ENCODE measurements at places on chromosomes 1 and 21.

DNA sequence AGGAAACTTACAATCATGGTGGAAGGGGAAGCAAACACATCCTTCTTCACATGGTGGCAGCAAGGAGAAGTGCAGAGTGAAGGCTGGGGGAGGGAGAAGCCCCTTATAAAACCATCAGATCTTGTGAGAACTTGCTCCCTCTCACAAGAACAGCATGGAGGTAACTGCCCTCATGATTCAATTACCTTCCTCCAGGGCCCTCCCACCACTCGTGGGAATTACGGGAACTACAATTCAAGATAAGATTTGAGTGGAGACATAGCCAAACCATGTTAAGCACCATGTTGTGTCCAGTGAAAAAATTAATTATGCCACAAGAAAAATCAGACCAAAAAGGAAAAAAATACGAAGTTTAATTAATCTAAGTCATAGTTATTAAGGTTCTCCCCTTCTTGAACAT, 109.5 kb downstream of the CLDN17 start:
- DNase-seq, result no peak

GRCh38 chr21:35119501-35120047, 70.5 kb upstream of the RUNX1 start:
- no peak for DNase-seq

DNA sequence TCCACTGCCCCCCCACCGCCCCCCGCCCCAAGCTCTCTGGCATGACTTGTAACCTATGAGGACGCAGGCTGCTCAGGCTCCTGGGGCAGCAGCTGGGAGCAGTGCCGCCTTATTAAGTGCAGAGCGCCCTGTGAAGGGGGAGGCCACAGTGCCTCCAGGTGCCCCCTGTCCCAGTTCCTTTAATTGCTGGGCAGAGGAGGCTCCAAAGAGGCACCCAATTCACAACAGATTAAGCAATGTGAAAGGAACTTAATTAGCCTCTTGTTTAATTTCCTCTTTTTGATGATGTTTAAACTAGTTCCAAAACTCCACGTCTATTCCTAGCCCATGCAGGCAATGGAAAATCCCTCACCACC, 3.0 kb downstream of the RXFP4 start:
- DNase-seq, result no peak

- peak; percentile 37 for DNase-seq
These were observed 1.0 kb upstream of the HP1BP3 start for GRCh38 chr1:20787840-20788795.

- no peak for DNase-seq
These were observed 271.5 kb upstream of the TMEM51 start for GRCh38 chr1:14881775-14882672.

DNA sequence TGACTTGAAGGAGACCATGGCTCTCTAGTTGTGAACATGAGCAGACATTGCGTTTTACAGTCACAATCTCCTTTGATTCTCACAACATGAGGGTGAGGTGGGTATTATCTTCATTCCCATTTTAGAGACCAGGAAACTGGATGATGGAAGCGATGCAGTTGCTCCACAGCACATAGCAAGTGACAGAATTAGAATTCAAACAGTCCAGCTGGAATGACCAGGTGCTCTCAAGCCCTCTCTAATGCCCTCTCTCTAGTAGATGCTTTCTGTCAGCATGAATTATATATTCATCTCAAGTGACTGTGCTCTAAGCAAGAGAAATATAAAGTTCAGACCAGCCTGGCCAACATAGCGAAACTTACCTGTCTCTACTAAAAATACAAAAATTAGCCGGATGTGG, 9.8 kb upstream of the KIF1B start:
- DNase-seq, result no peak

DNA sequence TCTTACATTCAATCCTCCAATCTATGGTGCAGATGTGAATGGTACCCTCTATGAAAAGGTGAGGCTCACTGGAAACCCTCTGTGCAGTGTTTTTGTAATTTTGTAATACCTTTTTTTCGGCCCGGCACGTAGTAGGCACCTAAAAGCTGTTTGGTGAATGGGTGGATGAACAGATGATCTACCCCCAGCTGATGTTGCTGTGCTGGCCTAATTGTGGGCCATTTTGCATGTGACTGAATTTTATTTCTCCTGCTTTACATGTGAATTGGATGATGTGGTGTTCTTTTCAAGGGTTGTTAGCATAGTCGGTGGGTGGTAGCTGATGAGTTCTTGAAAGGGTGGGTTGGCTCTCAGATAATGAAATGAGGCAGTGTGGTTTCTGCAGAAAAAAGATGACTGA, 10.4 kb downstream of the KDM4A start:
- no peak for DNase-seq

DNA sequence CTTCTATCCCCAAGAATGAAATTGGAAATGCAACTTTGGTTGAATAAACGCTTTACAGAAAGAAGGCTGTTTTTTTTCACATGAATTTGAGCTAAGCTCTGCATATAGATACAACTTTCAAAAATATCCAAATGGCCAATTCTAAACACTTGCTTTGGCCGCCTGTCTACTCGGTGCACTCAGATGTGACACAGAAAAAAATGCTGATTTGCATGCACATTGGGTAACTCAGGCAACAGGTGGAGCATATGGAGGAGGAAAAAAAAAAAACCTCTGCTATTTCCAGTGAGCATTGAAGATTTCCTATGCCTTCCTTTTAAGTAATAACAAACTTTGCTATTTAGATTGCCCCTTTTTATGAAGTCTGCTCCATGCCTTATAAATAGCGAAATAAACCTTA, 262.5 kb downstream of the GRIK1 start:
- no peak for DNase-seq

DNA sequence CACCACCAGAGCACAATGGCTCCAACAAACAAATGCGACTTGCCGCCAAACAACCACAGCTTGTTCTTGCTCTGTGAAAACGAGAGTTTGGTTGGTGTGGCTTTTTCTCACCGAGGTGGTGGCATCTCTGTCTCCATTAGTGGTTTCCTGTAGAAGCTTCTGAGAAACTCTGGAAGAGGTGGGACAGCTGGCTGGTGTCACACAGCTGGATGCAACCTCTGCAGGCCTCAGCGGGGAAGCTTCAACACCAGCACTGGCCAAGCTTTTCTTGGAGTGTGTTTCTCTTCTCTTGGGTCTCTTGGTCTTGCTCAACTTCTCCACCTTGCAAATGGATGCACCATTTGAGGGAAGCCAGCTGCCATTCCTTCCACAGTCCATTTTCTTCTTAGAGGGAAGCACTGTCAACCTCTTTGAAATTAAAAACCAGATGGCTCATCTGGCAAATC, 124.8 kb downstream of the KCNN3 start:
- no peak for DNase-seq

- DNase-seq, result no peak
These were observed 327.1 kb downstream of the PRDM2 start for GRCh38 chr1:14027099-14027498.
